ENCODE measurements at places on chromosomes 16 and 17.
A peak's percentile ranks its signal among the peaks of the same experiment; 100 is the strongest.

- no peak for DNase-seq
Measured at GRCh38 chr16:83269048-83269447, 538.7 kb upstream of the HSBP1 start.

- DNase-seq = no peak
Measured at GRCh38 chr17:37312137-37312923, 63.5 kb upstream of the C17orf78 start.

- DNase-seq = no peak
Measured at GRCh38 chr16:57704905-57705852, 10.6 kb downstream of the DRC7 start.

DNA sequence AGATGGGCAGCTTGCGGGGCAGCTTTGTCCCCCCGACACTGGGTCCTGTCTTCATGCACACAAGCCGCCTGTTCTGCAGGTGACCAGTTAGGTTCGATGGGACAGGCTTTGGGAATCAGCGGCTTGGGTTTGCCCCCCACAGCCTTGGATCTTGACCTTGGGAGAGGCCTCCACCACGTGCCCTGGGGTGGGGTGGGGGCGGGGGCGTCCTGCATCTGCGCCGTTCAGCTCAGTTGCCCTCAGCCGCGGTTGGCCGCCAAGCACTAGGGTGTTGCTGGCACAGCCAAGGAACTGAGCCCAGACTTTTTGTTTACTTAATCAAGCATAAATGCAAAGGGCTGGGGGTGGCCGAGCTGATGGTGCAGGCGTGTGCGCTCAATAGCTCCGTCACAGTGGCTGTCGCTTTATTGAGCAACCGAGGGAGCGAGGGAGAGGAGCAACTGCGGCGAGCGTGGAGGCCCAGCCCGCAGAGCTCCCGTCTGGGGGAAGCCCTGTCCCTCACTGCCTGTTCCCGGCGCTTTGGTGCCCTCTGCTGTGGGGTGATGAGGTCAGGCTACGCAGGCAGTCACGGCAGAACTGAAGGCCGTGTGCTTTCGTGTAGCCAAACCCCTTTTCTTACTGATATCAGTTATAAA, 33.9 kb downstream of the JPH3 start:
- DNase-seq = peak; percentile 64

GRCh38 chr17:65572581-65573281, 11.3 kb upstream of the AXIN2 start:
- no peak for DNase-seq

GRCh38 chr16:52825892-52826291, 226.8 kb downstream of the CHD9NB start:
- DNase-seq = no peak

GRCh38 chr17:73640691-73641090, 3.6 kb downstream of the SDK2 start:
- no peak for DNase-seq

DNA sequence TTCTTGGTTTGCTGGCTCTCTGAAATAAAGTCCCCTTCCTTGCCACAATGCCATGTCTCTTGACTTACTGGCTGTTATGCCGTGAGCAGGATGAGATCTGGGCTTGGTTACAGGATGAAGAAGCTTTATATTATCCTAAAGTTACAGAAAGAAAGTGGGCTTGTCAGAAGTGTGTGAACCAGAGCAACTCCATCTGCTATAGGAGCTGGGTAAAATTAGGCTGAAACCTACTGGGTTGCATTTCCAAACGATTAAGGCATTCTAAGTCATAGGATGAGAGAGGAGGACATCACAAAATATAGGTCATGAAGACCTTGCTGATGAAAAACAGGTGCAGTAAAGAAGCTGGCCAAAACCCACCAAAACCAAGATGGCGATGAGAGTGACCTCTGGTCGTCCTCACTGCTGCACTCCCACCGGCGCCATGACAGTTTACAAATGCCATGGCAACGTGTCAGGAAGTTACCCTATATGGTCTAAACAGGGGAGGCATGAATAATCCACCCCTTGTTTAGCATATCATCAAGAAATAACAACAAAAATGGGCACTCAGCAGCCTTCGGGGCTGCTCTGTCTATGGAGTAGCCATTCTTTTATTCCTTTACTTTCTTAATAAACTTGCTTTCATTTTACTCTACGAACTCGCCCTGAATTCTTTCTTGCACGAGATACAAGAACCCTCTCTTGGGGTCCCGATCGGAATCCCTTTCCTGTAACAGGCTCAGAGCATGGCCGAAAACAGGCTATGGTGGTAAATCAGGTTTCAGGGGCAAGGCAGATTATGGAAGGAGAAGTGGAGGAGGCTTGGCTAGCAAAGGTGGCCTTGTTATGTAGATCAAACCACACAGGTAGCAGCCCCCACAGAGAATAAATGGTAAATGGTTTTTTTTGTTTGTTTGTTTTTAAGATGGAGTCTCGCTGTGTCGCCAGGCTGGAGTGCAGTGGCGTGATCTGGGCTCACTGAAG, 81.3 kb upstream of the C16orf82 start:
- no peak for DNase-seq

DNA sequence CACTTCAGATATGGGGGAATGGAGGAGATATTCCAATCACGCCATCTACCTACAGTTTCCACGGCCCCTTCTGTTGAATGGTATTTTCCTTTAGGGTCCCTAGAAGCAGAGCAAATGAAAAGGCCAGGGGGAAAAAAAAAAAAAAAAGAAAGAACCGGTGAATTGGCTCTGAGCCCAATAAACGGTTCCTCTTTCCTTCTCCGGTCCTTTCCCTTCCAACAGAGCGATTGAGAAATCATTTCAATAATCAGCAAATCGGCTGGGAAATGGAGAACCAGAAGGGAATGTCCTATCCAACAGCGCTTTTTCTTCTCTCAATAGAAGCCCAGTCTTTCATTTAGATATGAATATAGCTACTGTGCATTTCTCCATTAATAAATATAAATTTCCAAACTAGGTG, 26.8 kb upstream of the HOXB13 start:
- no peak for DNase-seq

DNA sequence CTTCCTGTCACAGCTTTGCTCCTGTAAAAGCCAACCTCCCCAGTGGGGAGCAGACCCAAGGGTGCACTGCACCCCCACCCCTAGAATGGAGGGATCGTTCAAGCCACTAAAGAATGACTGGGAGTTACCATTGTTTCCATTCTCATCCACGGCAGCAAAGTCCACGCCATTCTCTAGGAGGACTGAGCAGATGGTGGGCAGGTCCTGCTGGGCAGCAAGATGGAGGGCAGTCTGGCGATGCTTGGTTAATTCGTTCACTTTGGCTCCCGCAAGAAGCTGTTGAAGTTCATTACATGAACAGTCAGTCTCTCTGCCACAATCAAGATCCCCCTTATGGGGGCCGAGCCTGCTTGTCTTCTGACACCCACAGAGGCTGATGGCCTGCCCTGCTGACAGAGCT, 30.8 kb downstream of the CYB5D2 start:
- no peak for DNase-seq

DNA sequence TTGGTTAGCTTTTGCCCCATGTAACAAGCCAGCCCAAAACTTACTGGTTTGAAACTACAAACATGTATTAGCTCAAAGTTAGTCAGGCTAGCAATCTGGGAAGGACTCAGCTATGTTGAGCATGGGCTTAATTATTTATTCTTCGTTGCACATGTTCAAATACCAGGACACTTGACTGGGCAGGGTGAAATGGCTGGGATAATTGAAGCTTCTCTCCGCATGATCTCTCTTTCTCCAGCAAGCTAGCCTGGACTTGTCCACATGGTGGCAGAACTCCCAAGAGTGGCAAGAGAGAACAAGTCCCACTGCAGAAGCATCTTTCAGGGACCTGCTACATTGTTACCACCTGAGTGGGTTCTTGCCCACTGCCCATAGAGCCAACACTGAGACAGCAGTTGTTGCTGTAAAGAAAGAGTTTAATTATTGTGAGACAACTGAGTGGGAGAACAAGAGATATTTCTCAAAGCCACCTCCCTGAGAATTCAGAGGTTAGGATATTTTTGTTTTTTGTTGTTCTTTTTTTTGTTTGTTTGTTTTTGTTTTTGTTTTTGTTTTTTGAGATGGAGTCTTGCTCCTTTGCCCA, 16.8 kb upstream of the ATF7IP2 start:
- no peak for DNase-seq

- no peak for DNase-seq
Measured at GRCh38 chr16:22684574-22685458, 129.1 kb upstream of the HS3ST2 start.

DNA sequence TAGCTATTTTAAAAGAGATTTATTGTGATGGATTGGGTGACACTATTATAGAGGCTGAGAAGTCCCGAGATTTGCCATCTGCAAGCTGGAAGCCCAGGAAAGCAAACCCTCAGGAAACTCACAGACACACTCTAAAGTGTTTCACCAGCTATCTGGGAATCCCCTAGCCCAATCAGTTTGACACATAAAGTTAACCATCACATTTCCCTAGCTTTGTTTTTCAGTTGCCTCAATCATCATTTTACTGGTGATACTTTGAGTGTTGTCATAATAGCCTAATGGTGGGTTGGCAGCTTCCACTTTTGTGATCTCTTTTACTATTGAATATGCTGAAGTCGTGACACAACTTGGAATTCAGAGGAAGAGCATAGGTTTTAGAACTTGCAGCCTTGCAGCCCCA, 1.8 kb downstream of the SGF29 start:
- DNase-seq = no peak

- DNase-seq = no peak
Measured at GRCh38 chr17:78623541-78623940, 46.3 kb upstream of the DNAH17 start.

Data from stimulated activated CD8-positive, alpha-beta memory T cell treated with anti-CD3 and anti-CD28 coated beads, Interleukin-7, amount 100 ng/mL, for 1 hour (primary cell).